Inflammatory macrophage (primary cell): ENCODE measurements at places on chromosomes 3 and 15.
A peak's percentile ranks its signal among the peaks of the same experiment; 100 is the strongest.

GRCh38 chr3:170508839-170509238, 77.0 kb downstream of the SLC7A14 start:
- no peak for DNase-seq

- peak; percentile 84 for DNase-seq
Observed at GRCh38 chr3:69994919-69995318, 4.6 kb upstream of the SAMMSON start.

GRCh38 chr15:101440846-101441590, 48.5 kb downstream of the PCSK6 start:
- no peak for DNase-seq

DNA sequence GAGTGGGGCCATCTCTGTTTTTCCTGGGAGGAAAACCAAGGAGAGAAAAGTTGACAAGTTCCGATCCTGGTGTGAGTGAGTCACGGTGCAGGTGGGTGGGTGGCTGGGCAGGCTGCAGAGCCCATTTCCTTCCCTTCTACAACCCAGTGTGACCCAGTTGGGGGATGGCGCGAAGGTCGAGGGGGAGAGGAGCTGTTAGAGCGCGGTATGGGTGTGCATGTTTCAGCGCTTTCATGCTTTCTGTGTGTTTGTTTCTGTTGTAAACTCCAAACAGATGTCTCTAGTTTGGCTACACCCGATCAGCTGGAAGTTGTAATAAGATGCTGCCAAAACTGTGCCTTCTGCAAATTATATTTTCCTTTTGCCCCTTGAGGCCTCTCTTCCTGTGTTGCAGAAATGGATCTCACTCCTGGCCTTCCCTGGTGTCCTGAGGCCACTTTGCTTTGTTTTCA, 3.8 kb downstream of the FAM43A start:
- DNase-seq, result peak; percentile 10

DNA sequence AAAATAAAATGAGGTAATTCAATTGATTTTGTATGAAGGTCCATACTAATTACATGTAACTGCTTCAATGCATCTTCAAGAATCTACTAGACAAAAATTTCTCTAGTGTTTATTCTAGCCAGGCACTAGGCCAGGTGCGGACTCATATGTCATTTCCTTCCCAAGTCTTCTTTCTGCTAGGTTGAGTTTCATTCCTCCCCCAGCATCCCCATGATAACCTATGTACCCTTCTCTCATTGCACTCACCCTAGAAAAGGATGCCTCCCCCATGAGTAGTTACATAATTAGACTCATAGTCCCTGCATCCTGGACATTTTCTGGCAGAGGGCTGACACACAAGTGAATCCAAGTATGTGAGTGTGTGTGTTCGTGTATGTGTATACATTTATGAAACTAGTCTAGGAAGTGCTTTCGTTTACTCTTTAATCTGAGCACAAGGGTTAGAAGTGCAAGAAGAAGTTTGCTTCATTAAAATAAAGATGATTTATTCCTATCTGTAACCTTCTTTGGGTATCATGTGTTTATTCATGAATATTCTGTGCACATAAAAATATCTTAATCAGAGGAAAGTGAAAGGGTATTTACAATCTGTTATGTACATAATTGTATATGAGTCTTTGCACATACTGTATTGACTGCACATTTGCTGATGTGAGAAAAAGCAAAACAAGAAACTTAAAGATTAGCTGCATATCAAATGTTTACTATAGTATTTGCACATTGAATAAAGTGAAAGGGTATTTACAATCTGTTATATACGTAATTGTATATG, 585.6 kb upstream of the ZNF717 start:
- no peak for DNase-seq

DNA sequence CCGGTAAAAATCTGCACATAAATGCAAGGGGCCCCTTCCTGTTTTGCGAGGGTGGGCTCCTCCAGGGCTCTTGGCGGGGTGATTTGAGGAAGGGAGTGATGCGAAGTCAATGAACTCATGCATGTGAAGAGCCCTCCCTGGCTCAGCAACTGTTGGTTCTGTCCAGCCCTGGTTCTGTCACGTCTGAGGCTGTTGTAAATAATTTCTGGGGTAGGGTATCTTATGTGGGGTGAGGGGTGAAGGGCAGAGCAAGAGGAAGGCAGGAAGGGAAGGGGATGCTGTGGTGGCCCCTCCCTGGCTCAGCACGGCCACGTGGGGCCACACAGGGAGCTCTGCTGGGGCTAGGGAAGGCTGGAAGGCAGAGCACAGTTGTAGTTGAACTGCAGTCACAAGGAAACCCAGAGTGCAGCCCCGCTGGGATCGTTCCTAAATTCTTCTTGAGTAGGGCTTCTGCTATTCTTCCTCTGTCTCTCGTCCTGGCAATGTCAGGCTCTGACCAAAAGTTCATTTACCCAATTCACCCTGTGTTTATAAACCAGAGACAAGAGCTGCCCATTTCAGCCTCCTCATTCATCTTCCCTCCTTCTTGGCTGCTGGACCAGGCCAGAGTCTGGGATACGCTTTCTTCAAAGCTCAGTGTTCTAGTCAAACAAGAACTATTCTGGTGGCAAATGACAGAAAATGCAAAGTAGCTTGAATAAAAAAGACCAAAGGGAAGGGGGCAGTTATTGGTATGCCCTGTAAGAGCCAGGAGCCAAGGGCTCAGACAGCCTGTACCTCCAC, 14.8 kb upstream of the TOPBP1 start:
- DNase-seq, result no peak
